T-helper 2 cell treated with Interferon-gamma antibody and Interleukin-4, amounts not matched to agents 5 μg/mL and 100 μg/mL, for 36 hours (primary cell): ENCODE measurements at places on chromosomes 11 and 22.

- no peaks in the 10 kb centered on the region for H3K27me3 ChIP-seq
- no peak for DNase-seq
- H3K27ac ChIP-seq: no peak overlapping the region
- H3K4me3 ChIP-seq: no peak overlapping the region
- peaks cover 7% of the 10 kb centered on the region for H3K4me1 ChIP-seq
Observed at GRCh38 chr11:65003282-65003681, 6.5 kb upstream of the BATF2 start.

- H3K27ac ChIP-seq: no peak overlapping the region
- DNase-seq: no peak
- peaks cover 14% of the 10 kb centered on the region for H3K4me1 ChIP-seq
- H3K36me3 ChIP-seq: peaks cover 68% of the 10 kb centered on the region
- H3K4me3 ChIP-seq: no peak overlapping the region
Observed at GRCh38 chr11:66629356-66629755, 9.1 kb upstream of the RBM4 start.

DNA sequence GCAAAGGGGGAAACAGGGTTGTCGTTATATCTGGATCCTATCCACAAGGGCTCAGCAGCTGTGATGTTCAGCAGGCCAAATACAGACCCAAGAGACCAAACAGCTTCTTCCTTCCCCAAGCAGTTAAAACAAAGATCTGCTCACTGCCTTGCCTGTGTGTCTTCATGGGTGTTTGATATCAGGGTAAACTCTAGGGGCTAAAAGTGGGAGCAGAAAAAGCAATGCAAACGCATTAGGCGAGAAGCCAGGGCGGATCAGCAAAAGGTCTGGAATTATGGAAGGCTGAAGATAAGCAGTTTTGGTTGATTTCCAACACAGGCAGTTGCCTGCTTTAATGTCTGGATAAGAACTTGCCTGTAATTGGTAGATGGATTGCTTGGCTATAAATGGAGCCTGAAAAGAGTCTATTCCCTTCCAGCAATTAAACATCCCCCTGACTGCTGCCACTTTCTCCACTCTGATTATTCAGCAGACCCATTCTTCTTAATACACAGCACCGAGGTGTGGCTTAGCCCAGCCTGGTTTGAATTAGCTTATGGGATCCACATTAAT, 126.3 kb downstream of the COMMD9 start:
- H3K36me3 ChIP-seq: no peaks in the 10 kb centered on the region
- no peaks in the 10 kb centered on the region for H3K4me1 ChIP-seq

DNA sequence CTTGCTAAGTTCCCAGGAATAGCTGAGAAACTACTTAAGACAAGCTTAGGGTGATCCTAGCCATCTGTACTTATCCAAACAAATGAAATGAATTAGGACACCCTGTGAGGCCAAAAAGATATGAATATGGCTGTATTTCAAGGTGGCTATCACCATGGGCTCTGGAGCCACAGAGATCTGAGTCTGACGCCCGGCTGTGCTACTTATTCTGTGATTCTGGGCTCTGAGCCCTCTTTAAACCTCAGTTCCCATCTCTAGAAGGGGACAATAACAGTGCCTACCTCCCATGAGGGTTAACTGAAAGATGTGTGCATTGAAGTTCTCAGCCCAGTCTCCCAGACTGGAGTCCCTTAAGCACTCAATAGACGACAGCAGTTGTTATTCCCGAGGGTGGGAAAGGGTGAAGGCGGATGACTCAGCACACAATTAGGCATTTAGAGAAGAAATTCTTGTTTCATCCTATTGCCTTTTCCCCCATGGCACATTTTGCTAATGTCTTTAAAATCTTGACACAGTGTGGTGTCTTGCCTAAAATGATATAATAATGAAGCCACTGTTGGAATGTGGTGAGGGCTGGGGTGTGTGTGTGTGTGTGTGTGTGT, 132.5 kb downstream of the ADAMTS15 start:
- peaks cover 4% of the 10 kb centered on the region for H3K27me3 ChIP-seq
- no peak overlapping the region for H3K27ac ChIP-seq
- no peaks in the 10 kb centered on the region for H3K36me3 ChIP-seq
- H3K4me1 ChIP-seq: no peaks in the 10 kb centered on the region
- H3K4me3 ChIP-seq: no peak overlapping the region
- DNase-seq: no peak

- H3K27me3 ChIP-seq: no peaks in the 10 kb centered on the region
- DNase-seq: no peak
- no peak overlapping the region for H3K27ac ChIP-seq
- H3K4me3 ChIP-seq: no peak overlapping the region
- H3K36me3 ChIP-seq: no peaks in the 10 kb centered on the region
Observed at GRCh38 chr22:27337676-27338075, 463.9 kb downstream of the MN1 start.

DNA sequence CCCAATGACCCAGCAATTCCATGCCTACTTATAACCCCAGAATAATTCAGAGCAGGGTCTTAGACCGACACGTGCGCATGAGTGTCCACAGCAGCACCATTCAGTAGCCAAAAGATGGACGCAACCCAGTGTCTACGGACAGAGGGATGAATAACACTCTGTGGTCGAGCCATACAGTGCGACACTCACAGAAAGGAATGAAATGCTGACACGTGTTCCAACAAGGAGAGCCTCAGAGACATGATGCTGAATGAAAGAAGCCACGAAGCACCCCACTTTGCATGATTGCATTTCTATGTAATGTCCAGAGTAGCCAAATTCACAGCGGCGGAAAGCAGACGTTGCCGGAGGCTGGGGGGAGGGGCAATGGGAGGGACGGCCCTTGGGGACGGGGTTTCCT, 134.4 kb downstream of the CTTN start:
- no peak overlapping the region for H3K4me3 ChIP-seq
- no peaks in the 10 kb centered on the region for H3K36me3 ChIP-seq
- H3K27me3 ChIP-seq: no peaks in the 10 kb centered on the region
